Stimulated activated naive B cell treated with anti-CD40 and anti-IgM and Interleukin-4, amounts not matched to agents 10 μg/mL and 1 μg/mL and 100 μg/mL, for 72 hours (primary cell): ENCODE measurements at places on chromosomes 5 and 9.
A peak's percentile ranks its signal among the peaks of the same experiment; 100 is the strongest.

- no peaks in the 10 kb centered on the region for H3K36me3 ChIP-seq
- H3K27ac ChIP-seq: no peak overlapping the region
- no peak for DNase-seq
- peaks cover 9% of the 10 kb centered on the region for H3K4me1 ChIP-seq
These were observed 135.2 kb downstream of the GNA14 start for GRCh38 chr9:77512876-77513275.

DNA sequence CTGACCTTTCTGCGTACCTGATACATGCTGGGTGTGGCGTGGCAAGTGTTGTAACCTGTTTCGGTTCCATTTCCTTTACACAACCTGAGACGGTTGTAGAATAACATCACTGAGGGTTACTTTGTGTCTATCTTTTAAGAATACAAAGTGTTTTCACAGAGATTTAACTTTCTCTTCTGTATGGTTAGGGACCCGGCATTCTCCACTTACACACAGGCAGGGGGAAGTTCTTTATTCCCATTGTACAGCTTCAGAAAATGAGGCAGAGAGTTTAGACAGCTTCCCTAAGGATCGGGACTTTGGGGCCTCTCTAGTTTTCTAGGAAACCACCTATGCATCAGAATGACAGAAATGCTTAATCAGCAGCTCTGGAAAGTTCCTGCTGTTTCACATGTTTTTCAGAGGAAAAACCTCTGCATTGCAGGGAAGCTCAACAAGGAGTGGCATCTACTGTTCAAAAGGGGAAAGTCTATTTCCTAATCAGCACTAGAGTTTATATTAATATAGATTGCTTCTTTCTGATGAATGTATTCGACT is 41.3 kb downstream of the CAST start:
- DNase-seq: no peak
- H3K4me1 ChIP-seq: peaks cover 15% of the 10 kb centered on the region
- no peaks in the 10 kb centered on the region for H3K27me3 ChIP-seq
- H3K36me3 ChIP-seq: peaks cover 3% of the 10 kb centered on the region

DNA sequence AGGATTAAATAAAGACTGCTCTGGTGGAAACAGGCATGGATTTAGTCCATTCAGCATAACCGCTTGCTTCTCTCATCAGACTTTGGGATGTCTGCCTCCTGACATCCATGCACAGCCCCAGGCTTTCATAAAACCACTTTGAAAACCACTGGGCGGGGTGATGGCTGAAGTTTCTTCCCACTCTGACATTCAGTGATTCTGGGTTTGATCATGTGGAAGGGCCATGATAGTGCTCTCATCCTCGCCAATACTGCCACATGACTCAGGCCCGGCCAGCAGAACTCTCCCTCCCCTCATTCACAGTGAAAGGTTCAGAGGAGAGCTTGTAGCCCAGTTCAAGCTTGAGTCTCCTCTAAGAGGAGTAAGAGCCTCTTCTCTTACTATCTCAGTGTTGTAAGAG is 29.6 kb upstream of the GLRA1 start:
- no peak overlapping the region for H3K4me3 ChIP-seq
- H3K4me1 ChIP-seq: peaks cover 2% of the 10 kb centered on the region
- peaks cover 15% of the 10 kb centered on the region for H3K27me3 ChIP-seq
- no peak overlapping the region for H3K27ac ChIP-seq
- no peaks in the 10 kb centered on the region for H3K36me3 ChIP-seq

- no peaks in the 10 kb centered on the region for H3K27me3 ChIP-seq
- H3K36me3 ChIP-seq: peaks cover 5% of the 10 kb centered on the region
- H3K4me1 ChIP-seq: peaks cover 86% of the 10 kb centered on the region
- H3K27ac ChIP-seq: peak overlapping the region; percentile 91
- DNase-seq: peak; percentile 39
- H3K4me3 ChIP-seq: peak overlapping the region; percentile 65
These were observed 3.6 kb downstream of the SUSD3 start for GRCh38 chr9:93061791-93062763.

DNA sequence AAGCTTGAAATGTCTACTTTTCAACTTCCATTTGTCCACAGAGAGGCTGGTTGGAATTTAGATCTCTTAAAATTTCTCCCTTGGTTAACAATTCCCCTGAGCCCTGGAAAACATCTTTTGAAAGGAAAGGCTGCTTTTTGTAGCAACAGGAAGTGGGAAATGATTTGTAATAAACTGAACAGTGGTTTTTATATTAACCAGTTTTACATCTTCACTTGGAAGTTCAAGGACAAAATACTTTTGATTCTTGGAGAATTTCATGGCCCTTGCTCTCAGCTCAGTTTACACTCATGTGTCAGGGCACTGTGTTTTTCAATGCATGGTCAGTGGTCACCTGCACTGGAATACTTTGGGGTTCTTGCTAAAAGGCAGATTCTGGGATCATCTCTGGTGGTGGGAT is 9.9 kb downstream of the MLANA start:
- H3K36me3 ChIP-seq: peaks cover 38% of the 10 kb centered on the region
- DNase-seq: no peak
- no peak overlapping the region for H3K4me3 ChIP-seq
- no peak overlapping the region for H3K27ac ChIP-seq
- no peaks in the 10 kb centered on the region for H3K4me1 ChIP-seq

DNA sequence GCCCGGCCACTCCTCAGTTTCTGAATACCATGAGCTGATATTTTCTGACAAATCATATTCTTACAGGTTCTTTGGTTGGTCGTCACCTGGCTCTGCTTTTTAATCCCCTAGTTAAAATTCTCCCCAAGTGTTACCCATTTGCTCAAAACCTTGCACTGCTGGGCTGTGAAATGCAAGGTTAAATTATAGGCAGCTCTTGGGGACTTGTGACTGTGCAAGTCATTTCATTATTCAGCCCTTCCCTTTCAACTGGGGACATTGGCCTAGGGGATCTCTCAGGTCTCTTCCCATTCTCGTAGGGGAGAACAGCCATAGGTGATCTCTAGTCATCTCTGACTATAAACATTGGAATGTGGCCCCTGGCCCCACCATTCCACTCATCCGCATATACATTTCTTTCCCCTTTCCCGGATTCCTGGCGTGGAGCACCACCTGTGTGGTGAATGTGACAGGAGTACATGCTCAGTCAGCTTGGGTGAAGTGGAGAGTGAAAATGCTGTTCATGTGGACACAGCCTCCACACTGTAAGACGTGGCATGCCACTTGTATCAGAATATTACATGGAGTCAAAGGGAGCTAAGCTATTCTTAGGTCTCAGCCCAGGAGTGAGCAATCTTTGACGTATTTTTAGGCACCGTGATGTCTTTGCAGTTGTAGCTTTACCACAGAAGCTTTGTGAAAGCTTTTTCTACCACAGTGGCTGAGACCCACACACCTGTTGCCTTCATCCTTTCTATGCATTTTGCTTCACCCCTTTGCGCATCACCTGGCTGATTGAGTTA is 386.7 kb downstream of the KDM4C start:
- H3K27me3 ChIP-seq: no peaks in the 10 kb centered on the region
- H3K27ac ChIP-seq: no peak overlapping the region
- peaks cover 37% of the 10 kb centered on the region for H3K4me1 ChIP-seq

GRCh38 chr9:36798350-36799065 is 225.8 kb downstream of the MELK start:
- H3K36me3 ChIP-seq: peaks cover 4% of the 10 kb centered on the region
- H3K27ac ChIP-seq: no peak overlapping the region
- no peaks in the 10 kb centered on the region for H3K4me1 ChIP-seq
- no peak overlapping the region for H3K4me3 ChIP-seq

- no peak for DNase-seq
- H3K27me3 ChIP-seq: no peaks in the 10 kb centered on the region
- H3K27ac ChIP-seq: no peak overlapping the region
- no peaks in the 10 kb centered on the region for H3K4me1 ChIP-seq
- no peaks in the 10 kb centered on the region for H3K36me3 ChIP-seq
- H3K4me3 ChIP-seq: no peak overlapping the region
These were observed 171.4 kb downstream of the SGCD start for GRCh38 chr5:156498226-156498980.

DNA sequence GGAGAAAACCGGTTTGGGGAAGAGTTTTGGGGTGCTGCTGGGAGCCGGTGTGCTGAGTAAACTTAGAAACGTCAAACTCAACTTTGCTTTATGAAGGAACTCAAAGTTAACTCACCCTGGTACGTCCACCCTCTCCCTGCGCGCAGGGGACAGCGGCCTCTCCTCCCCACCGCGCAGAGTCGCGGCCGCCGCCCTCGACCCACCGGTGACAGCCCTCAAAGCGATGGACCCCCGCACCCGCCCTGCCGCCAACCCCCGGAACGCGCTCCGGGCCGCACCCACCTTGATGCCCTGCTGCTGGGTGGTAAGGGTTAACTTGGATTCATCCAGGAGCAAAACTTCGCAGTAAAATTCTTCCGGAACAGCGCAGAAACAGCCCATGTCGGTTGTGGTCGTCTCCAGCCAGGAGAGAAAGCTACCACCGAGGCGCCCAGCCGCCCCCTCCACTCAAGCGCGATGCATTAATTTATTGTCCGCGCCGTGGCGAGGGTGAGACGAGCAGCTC is 366 bp downstream of the EPB41L4A start:
- H3K27me3 ChIP-seq: peaks cover 55% of the 10 kb centered on the region
- H3K27ac ChIP-seq: no peak overlapping the region
- DNase-seq: no peak
- H3K4me1 ChIP-seq: peaks cover 8% of the 10 kb centered on the region
- H3K36me3 ChIP-seq: no peaks in the 10 kb centered on the region

DNA sequence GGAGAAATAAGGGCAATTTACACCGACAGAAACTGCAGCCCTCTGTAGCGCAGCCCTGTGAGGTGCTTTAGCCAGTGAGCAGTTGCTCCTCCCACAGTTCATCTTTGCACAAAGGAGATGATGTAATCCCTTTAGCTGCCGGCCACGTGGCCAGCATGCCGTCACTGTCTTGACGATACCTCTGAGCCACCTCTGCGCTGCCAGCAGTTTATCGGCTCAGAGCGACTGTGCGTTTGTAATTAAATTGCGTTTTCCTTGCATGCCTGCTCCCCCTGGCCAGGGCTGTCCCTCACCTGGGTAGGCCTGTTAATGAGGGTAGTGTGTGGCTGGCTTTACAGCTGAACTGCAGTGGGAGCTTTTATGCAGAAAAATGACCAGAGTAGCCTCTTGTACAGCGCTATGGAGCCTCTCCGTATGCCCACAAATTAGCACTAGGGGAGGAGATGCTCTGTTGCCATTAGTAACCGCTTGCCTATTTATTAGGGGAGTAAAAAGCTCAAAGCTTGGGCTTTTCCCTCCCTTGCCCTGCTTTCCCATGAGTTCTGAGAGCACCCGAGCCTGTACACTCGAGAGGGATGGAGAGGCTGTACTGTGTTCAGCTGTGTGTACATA is 107.0 kb downstream of the TRIO start:
- peaks cover 44% of the 10 kb centered on the region for H3K4me1 ChIP-seq
- DNase-seq: no peak
- H3K27me3 ChIP-seq: no peaks in the 10 kb centered on the region
- H3K27ac ChIP-seq: no peak overlapping the region

DNA sequence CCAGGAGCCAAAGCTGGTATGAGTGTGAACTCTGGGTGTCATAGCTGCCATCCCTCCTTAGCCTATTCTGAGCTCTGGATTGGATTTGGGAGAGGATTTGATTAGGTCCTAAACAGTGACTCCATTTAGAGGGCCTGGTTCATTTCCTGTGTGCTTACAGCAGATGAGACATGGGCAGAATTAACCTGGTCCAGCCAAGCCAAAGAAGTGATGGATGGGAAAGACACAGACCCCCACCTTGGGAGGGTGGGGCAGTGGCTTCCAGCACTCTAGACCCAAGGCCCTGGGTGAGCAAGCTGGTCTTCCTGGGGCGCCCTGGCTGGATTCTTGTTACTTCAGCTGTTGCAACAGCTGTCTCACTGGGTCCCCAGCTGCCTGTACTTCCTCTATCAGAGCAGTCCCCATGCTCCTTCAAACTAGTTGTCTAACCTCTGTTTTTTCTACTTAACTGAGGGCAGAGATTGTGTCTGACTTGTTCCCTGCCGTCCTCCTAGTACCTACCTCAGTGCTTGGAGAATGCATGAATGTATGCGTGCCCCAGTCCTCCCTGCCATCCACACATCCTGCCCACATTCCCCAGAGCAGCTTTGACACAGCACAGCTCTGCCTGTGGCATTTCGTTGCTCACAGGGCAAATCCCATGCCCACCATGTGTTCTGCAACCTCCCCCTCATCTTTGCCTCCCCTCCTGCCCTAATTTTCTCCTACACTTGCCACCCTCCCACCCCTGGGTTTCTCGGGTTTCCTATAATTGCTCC is 115.9 kb downstream of the RGS3 start:
- H3K27ac ChIP-seq: peak overlapping the region; percentile 95
- H3K4me3 ChIP-seq: peak overlapping the region; percentile 62
- H3K27me3 ChIP-seq: no peaks in the 10 kb centered on the region
- H3K36me3 ChIP-seq: peaks cover 18% of the 10 kb centered on the region
- DNase-seq: peak; percentile 33
- H3K4me1 ChIP-seq: peaks cover 86% of the 10 kb centered on the region
